ENCODE measurements at places on chromosomes 6 and 20. TPM values are rescaled to one million over a fixed set of nuclear protein-coding genes. Genes with fewer than 3 reads are reported as not detected.

NFKBIL1 gene
- total RNA-seq: 19.7 TPM

HRH3 gene
- not detected for total RNA-seq

BRPF3 gene
- total RNA-seq: 9.0 TPM

PGBD1 gene
- 4.8 TPM for total RNA-seq

CLPSL2 gene
- total RNA-seq: not detected

B3GAT2 gene
- not detected for total RNA-seq

CABLES2 gene
- total RNA-seq: 0.28 TPM

PAK5 gene
- not detected for total RNA-seq

NHLRC1 gene
- 2.1 TPM for total RNA-seq

FAXC gene
- 0.77 TPM for total RNA-seq

APOBEC2 gene
- not detected for total RNA-seq

RRP36 gene
- total RNA-seq: 147 TPM

ROMO1 gene
- total RNA-seq: 251 TPM

GJA1 gene
- 574 TPM for total RNA-seq

PACRG gene
- under 0.01 TPM for total RNA-seq
